ENCODE measurements at places on chromosomes 7 and 10.
A peak's percentile ranks its signal among the peaks of the same experiment; 100 is the strongest.

DNA sequence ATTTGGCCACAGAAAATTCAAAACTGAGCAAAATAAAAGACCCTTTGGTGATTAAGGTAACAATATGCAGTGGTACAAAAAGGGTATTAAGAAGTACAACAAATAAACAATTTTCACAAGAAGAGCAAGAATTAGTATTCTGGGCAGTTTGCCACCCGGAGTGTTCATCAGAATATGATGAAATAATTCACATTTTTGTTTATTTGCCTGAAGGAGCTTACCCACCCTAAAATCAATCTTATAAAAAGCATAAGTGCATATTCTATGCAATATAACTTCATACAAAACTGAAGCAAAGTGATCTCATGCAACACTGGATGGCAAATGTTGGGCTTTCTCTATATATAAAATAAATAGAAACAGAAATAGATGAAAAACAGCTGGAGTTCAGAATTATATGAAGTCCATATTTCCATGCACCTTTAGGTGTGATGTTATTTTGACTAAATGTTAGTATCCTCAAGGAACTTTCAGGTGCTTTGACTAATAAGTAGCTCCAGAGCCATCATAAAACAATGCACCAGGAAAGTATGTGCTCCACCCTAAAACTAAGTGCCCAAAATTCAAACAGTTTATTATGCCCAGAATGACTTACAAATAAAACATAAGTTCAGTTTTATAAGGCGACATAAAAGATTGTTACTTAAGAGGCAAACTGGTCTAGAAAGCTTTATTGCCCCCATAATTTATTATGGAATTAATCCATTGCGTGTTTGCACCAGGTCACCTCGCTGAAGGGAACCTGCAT lies 474.3 kb downstream of the SEMA3D start:
- no peak for DNase-seq

DNA sequence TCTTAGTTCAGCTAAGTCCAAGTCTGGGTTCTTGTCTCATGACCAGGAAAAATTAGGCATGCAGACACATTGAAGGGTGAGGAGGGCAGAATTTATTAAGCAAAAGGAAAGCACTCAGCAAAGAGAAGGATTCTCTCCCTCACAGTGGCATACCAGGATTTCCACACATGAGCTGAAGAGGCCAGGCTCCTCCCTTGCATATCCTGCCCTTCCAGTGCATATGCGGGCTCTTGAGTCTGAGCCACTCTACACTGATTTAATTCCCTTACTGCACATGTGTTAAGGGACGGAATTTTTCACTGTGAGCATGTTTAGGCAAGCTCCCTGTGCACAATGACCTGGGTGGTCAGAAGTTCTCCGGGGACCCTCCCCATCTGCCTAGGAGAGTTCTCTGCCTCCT lies 652.7 kb upstream of the POM121L12 start:
- DNase-seq: no peak

DNA sequence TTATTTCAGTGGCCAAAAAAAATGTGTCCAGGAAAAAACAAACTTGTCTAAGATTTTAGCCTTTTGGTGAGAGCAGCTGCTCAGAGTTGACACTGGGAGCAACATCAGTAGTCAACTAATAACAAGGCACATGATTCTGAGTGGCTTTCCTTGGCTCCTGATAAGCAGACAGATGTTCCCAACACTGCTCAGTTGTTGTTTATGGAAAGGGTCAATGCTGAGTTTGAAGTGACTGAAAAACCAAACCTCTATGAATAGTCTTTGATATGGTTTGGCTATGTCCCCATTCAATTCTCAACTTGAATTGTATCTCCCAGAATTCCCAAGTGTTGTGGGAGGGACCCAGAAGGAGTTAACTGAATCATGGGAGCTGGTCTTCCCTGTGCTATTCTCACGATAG lies 12.3 kb downstream of the DYDC1 start:
- DNase-seq: no peak

GRCh38 chr10:12975906-12976305 lies 25.6 kb downstream of the CCDC3 start:
- no peak for DNase-seq

GRCh38 chr10:34526758-34527730 lies 288.1 kb downstream of the PARD3 start:
- no peak for DNase-seq

GRCh38 chr10:102504179-102504975 lies 605 bp downstream of the SUFU start:
- DNase-seq: no peak

GRCh38 chr7:99395616-99396327 lies 12.6 kb downstream of the PDAP1 start:
- no peak for DNase-seq

GRCh38 chr7:101418694-101419093 lies 56.0 kb downstream of the COL26A1 start:
- DNase-seq: no peak

DNA sequence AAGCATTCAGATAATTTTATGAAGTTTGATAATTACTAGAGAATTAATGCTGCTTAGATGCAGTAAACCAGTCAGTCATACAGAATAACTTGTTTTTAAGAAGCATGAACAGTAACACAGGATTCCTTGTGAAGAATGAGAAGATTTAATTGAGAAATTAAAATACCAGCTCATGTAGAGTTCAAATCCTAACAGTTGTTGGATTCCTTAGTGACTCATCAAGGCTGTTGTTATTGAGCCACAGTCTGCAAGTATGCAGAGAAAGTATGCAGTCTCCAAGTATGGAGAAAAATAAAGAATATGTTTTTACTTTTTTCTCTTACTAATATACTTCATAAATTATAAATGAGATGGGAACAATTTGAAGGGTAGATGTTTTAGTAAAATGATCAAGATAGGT lies 30.2 kb upstream of the CYP26C1 start:
- DNase-seq: no peak

- DNase-seq: no peak
Measured at GRCh38 chr7:156218544-156219306, 406.5 kb upstream of the SHH start.

DNA sequence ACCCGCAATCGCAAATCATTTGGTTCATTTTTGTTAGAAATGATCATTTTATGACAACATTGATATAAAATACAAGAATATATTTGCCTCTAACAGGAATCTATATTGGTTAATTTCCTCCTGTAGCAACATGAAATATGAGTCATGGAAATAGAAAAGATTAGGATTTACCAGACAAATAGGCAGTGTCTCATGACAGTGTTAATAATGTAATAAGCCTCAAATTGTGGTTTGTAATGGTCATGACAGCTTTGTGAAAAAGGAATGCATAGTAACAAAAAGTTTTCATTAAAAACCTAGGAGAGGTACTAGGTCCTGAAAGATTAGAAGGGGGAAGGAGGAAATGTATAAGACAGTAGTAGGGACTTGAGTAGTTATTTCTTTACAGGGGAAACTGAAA lies 7.9 kb upstream of the SLK start:
- DNase-seq: no peak

- DNase-seq: no peak
Measured at GRCh38 chr10:35508647-35509046, 96.5 kb upstream of the GJD4 start.

DNA sequence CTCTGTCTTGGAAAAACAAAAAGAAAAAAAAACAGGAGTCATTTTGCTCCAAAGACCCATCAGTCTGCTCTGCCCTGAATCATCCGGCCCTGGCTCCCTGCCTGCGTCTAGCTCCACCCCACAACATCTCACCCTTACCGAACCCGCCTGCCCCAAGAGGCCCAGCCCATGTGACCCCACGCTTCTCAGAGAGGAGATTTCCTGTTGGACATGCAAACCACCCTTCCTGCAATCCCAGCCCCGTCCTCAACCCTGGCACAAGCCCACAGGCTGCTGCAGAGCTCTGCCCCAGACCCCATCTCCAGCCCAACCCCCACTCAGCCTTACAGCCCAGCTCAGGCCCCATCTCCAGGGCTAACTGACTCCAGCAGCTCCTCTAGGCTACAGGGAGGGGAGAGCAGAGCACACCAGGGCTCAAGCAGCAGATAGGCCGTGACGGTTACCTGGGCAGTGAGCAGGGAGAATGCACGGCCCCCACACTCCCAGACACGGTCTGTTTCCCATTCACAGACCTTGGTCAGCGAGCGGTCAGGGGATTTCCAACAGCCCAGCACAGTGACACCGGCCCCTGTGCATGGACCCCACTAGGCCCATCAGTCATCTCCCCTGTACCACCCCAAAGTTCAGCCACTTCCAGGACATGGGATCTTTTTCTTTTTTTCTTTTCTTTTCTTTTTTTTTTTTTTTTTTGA lies 69.9 kb upstream of the GTF2I start:
- no peak for DNase-seq

GRCh38 chr7:151088019-151088855 lies 2.0 kb downstream of the AGAP3 start:
- no peak for DNase-seq

- DNase-seq: no peak
Measured at GRCh38 chr10:107516349-107516748, 351.8 kb upstream of the SORCS1 start.

DNA sequence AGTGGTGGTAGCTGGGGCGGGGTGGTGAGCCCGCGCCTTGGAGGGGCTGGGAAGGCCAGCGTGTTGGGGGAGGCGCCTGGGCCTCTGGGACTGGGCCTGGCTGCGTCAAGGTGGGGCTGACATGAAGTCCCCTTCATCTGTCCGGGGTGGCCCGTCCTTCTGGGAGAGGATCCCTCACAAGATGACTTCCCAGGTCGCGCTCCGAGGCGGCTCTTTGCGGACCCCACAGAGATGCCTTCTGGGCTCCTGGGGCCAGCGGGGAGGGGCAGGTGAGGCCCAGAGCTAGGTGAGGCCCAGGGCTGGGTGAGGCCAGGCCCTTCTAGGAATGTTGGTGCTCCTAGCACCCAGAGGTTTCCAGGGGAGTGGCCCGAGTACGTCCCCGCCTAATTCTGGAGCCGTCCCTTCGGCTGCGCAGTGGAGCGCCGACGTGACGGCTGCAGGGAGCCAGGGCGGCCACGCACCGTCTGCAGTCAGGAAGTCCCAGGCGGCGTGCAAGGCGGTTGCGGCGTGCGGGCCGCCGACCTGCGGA lies 58.2 kb upstream of the NUPR2 start:
- no peak for DNase-seq

- no peak for DNase-seq
Measured at GRCh38 chr7:46131916-46132795, 211.1 kb upstream of the IGFBP3 start.

DNA sequence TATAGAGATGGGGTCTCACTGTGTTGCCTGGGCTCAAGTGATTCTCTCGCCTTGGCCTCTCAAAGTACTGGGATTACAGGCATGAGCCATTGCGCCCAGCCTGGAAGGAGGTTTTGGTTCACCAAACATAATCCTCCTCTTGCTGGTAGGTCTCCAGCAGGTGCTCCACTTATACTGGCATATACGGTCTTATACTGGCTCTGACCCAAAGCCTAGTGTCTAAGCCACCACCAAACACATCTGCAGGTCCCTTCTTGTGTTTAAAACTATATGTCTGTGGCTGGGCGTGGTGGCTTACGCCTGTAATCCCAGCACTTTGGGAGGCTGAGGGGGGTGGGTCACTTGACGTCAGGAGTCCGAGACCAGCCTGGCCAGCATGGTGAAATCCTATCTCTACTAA lies 5.4 kb downstream of the MBLAC1 start:
- no peak for DNase-seq

- no peak for DNase-seq
Measured at GRCh38 chr7:145893925-145894535, 222.6 kb upstream of the CNTNAP2 start.

DNA sequence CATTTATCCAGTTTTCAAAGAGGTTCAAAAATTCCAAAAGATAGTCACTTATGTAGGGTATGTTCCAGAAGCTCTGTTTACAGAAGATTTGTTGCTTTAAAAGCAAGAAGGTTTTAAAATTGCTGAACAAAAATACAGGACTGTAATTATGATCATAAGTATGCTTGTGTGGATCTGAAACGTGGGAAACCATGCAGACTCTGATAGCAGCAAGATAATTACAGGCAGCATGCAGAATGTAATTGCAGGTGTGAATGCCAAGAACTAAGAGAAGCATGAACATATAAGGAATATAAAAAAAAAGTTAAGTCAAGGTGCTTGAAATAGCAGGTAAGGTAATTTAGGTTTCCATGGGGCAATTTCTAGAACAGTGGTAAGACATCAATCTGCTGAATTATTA lies 405.7 kb downstream of the ARL4A start:
- no peak for DNase-seq

DNA sequence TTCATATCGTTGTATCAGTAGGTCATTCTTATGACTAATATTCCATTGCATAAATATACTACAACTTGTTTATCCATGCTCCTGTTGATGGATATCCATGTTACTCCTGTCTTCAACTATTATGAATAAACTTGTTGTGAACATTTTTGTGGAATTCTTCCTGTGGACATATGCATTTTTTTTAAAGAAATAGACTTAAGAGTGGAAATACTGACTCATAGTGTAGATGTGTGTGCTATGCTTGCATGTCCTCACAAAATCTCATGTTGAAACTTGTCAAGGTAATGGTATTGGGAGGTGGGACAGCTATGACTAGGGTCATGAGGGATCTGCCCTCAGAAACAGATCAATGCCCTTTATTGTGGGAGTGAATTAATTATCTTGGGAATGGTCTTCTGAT lies 240.5 kb upstream of the PRSS58 start:
- DNase-seq: no peak

GRCh38 chr10:49311555-49312236 lies 12.7 kb downstream of the C10orf71 start:
- DNase-seq: no peak

DNA sequence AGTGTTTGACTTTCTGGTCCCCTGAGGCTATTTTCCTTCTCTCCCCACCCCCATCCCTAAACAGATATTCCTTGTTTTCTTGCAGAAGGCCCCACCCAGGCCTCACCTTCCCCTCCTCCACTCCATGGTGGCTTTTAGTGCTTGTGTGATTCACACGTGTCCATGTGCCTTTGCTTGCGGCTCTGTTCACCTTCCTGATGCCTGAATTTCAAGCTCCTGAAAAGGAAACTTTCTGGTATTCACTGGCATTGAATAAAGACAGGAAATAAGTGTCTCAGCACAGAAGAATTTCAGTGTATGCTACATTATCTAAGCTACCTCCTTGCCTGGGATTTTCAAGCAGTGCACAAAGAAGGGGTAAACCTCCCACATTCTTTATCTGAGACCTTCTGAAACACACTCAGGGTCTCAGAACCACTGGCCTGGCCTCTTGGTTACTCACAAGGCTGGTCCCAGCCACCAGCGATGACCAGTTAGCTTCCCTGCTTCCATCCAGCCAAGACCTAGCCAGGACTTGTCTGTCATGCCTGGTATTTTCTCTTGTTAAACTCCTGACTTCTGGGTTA lies 17.2 kb upstream of the UBE2H start:
- no peak for DNase-seq

- no peak for DNase-seq
Measured at GRCh38 chr7:31948029-31948428, 122.2 kb downstream of the PDE1C start.

GRCh38 chr7:25665374-25665773 lies 437.1 kb upstream of the NPVF start:
- DNase-seq: no peak

- DNase-seq: no peak
Measured at GRCh38 chr7:155725006-155725355, 80.5 kb downstream of the RBM33 start.

GRCh38 chr7:134193240-134193639 lies 66.1 kb downstream of the LRGUK start:
- DNase-seq: no peak

- DNase-seq: peak; percentile 53
Measured at GRCh38 chr7:193481-194251, 1.3 kb downstream of the FAM20C start.

Measured in C1 segment of cervical spinal cord (tissue), 14 donors.